AG08396 (cell line): ENCODE measurements at places on chromosomes 1 and 21.
A peak's percentile ranks its signal among the peaks of the same experiment; 100 is the strongest.

- no peak for DNase-seq
Measured at GRCh38 chr1:156700736-156701531, 4.4 kb downstream of the CRABP2 start.

- no peak for DNase-seq
Measured at GRCh38 chr1:181984006-181984405, 77.5 kb downstream of the ZNF648 start.

DNA sequence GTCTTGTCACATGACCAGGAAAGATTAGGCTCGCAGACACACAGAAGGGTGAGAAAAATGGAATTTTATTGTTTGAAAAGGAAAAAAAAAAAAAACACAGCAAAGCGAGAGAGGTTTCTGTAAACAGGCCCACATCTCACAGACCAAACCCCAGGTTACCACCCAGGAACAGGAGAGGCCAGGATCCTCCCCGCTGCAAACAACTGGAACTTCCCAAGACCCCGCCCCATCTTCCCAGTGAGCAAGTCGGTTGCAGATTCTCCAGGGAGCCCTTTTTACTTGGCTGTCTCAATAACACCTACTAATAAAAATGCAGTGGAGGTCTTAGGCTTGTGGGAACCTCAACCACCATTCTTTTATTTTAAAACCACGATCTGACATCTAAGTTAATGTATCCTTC is 84.7 kb upstream of the ETS2 start:
- no peak for DNase-seq

DNA sequence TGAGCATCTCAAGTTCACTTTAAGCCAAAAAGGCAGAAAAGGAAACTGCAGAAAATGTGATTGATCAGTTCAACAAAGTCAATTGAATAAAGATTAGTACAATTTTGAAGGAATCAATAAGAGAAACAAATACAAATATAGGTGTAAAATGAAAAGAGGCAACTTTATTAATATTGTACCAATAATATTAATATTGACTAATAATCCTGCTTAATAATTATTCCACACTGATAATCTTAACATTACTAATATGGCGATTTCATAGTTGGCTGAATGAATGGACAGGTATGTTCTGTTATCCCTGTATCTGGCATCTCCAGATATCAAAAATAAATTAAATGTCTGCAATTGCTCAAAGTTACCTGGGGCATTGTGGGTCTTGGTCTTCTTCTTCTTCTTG is 61.8 kb downstream of the PRKAB2 start:
- DNase-seq = no peak

DNA sequence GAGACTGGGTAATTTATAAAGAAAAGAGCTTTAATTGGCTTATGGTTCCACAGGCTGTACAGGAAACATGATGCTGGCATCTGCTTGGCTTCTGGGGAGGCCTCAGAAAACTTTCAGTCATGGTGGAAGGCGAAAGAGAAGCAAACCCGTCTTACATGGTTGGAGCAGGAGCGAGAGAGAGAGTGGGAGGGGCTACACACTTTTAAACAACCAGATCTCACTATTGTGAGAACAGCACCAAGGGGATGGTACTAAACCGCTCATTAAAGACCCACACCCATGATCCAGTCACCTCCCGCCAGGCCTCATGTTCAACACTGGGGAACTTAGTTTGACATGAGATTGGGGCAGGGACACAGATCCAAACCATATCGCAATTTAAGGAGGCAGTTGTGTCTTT is 69.4 kb downstream of the PKN2 start:
- no peak for DNase-seq

GRCh38 chr1:84398175-84399155 is at the start of gene DNASE2B:
TSS of gene DNASE2B (plus strand) at chr1:84398484. CDS start at chr1:84398565, 81 bp downstream.
- DNase-seq = no peak

DNA sequence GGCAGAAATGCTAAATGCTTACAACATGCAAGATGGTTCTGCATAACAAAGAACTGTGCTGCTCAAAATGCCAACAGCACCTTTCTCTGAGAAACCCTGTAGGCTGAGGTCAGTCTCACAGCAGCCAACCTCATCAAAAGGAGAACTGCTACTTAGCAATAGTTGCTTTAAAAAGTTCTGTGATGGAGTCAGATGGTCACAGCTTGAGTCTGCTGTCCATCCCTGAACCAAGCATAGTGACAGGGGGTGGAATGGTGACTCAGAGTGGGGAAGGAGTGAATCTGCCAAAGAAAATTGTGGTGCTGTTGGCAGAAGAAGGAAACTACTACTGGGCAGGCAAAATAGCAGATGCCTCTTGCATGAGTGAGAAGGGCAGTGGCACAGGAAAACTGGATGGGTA is 106.0 kb upstream of the FAM78B start:
- no peak for DNase-seq

DNA sequence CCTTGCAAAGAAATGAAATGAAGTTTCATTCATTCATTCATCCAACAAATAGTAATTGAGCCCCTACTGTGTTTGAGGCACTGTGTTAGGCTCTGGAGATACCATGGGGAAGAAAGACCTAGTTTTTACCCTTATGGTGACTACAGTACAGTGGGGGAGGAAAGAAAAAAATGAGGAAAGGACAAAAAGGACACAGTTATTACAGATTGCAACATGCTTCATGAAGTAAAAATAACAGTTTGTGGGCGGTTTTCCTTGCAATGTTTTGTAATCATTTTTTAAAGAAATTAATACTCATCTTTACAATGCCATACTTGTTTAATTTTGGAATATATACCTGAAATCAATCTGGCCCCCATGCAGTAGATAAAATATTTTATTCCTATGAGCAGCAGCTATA is 120.3 kb downstream of the TM2D1 start:
- no peak for DNase-seq

DNA sequence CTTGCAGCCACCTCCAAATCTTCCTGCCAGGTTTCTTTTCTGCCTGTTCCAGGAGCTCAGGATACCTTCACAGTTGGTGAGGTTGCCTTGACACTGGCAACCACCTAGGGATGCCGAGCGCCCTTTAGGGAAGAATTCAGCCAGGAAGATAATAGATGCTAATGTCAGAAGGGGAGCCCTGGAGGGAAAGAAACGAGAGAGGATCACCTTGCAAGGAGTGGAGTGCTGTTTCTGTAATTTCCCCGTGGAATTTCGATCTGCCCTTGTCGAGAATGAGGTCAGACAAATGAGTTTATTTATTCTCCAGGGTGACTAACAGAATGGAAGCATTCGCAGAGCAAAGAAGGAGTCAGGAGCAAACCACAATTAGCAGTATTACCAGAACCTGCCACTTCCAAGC is 315.8 kb upstream of the KAZN start:
- DNase-seq = peak; percentile 21

DNA sequence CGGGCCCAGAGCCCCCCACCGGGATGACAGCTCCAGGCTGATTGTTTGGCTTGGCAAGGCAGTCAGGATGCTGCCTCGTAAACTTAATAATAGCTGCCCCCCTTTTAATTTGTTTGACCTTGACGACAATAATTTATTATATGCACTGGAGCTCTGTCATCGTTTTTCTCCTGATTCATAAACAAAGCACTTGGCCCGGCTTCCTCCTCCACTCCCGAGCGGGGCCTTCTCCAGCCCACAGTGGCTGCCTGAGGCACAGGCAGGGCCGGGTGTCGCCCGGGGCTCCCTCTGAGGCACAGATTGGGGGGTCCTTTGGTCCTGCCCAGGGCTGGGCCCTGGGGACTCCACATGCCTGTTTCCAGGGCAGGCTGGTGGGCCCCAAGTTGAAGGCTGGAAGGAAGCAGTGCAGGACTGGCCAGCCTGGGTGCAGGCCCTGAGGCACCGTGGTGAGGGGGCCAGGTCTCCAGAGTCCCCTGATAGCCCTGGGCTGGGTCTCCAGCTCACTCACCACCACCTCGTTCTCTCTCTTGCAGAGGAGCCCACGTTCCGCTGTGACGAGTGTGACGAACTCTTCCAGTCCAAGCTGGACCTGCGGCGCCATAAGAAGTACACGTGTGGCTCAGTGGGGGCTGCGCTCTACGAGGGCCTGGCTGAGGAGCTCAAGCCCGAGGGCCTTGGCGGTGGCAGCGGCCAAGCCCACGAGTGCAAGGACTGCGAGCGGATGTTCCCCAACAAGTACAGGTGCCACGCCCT is 52.0 kb upstream of the ARHGEF16 start:
- peak; percentile 71 for DNase-seq

GRCh38 chr1:35708441-35708921 is 10.2 kb downstream of the C1orf216 start:
- DNase-seq = no peak

DNA sequence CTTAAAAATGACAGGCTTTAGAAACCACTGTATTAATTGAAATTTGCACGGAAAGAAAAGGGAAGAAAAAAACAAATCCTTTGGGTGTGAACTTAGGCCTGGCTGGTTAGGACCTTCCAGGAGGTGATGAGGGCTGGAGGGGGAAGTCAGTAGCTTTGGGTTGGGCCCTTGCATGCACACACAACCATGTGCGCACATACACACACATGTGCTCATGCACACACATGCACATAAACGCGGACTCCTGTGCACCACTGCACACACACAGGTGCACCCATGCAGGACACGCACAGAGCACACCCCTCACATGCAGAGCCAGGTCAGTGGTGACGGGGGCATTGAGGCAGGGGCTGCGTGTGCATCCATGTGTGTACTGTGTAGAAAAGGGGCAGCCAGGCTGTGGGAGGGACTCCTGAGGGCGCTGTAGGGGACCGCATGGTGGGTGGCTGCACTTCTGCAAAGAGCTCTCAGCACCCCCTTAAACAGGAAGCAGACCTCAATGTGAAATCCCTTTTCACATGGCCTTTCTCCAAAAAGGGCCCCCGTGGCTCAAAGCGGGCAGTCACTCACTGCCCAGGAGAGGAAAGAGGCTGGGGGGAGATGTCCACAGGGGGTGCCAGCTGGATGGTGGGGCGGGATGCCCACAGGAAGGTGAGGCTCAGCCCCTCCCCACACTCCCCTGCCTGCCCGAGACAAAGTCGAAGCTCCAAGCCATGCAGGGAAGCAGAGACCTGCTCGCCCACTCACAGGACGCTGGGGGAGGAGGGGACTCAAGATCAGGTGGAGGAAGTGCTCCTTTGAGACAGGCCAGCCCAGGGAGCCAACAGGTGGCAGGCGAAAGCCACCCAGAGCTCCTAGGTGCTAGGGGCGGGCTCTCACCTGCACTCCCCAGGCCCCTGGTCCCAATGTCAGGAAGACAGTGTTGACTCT is 95.2 kb downstream of the ITPKB start:
- no peak for DNase-seq

DNA sequence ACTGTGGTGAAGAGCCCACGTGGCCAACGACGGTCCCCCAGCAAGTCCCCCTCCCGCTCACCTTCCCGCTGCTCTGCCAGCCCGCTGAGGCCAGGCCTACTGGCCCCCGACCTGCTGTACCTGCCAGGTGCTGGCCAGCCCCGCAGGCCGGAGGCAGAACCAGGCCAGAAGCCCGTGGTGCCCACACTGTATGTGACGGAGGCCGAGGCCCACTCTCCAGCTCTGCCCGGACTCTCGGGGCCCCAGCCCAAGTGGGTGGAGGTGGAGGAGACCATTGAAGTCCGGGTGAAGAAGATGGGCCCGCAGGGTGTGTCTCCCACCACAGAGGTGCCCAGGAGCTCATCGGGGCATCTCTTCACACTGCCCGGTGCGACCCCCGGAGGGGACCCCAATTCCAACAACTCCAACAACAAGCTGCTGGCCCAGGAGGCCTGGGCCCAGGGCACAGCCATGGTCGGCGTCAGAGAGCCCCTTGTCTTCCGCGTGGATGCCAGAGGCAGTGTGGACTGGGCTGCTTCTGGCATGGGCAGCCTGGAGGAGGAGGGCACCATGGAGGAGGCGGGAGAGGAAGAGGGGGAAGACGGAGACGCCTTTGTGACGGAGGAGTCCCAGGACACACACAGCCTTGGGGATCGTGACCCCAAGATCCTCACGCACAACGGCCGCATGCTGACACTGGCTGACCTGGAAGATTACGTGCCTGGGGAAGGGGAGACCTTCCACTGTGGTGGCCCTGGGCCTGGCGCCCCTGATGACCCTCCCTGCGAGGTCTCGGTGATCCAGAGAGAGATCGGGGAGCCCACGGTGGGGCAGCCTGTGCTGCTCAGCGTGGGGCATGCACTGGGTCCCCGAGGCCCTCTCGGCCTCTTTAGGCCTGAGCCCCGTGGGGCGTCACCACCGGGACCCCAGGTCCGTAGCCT is 46.8 kb downstream of the TRIM11 start:
- DNase-seq = no peak

DNA sequence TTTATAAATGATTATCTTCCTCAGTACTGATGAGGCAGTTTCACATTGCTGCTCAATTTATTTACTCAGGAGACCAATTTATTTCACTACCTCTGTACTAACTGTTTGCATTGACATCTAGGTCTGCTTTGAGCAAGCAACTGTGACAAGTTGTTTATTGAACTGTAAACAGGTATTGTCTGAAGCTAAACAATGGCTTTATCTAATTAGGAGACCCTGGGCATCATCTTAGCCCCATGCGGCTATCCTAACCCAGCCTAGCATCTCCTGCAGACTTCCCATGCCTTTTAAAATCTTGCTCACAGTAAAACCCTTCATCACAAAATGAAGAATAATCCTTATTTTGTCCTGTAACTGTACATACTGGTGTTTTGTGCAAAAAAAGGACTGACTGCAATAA is 348.2 kb downstream of the RWDD3 start:
- no peak for DNase-seq

DNA sequence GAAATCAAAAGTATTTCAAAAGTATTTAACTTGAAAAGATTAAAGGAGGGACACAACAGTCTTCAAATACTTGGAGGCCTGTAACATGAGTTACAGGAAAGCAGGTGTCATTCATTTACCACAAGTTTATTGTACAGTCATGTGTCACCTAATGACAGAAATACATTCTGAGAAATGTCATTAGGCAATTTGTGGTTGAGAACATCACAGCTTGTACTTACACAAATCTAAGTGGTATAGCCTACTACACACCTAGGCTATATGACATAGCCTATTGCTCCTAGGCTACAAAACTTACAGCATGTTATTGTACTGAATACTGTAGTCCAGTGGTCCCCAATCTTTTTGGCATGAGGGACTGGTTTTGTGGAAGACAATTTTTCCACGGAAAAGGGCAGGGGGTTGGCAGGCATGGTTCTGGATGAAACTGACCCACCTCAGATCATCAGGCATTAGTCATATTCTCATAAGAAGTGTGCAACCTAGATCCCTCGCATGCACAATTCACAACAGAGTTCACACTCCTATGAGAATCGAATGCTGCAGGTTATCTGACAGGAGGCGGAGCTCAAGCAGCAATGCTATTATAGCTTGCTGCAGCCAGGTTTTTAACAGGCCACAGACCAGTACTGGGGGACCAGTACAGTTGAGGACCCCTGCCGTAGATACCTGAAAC is 25.0 kb upstream of the PHTF1 start:
- no peak for DNase-seq

DNA sequence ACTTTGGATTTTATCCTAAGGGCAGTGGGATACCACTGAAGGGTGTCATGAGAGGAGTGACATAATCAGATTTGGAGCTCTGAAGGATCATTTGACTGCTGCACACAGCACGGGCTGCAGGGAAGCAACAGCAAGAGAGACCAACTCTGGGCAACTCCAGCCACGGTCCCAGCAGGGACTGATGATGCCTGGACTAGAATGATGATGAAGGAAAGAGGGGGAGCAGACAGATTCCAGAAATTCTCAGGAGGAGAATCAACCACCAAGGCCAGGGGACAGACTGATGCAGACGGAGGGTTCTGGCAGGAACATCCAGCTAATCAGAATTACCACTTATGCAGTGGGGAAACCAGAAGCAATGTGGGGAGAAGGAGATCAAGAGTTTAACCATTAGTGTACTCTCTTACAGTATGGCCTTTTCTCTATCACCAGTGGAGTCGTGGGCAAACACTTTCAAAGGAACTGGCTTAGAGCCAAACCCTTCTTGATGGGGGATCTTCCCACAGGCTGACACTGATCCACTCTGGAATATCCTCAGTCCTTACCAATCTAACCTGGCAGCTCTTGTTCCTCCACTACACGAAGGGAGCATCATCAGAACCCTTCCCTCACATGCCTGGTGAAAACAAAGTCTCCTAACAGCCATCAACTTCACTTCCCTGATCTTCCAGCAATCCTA is 3.3 kb downstream of the URB1 start:
- DNase-seq = peak; percentile 49
